ENCODE measurements at places on chromosomes 6 and 20.

GRCh38 chr6:139016337-139017213 lies 12.0 kb upstream of the ABRACL start:
- DNase-seq: no peak

DNA sequence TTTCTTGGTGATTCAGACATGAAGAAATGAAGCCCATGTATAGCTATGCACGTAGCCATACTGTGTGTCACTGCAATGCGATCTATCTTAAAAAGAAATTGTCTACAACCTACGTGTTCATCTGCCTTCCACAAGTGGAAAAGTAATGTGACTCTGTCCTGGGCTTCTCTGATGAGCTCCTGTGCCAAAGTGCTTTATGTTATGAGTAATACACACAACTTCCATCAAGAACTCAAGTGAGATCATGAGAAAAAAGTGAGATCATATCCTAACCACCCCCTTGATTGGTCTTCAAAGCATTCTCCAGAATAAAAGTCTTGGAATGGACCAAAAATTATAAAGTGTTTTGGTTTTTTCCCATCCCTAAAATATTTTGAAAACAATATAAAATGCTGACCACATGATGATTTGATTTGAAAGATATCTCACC lies 114.3 kb downstream of the DST start:
- DNase-seq: no peak

- no peak for DNase-seq
These were observed 47.7 kb downstream of the GJA10 start for GRCh38 chr6:89941763-89942497.

DNA sequence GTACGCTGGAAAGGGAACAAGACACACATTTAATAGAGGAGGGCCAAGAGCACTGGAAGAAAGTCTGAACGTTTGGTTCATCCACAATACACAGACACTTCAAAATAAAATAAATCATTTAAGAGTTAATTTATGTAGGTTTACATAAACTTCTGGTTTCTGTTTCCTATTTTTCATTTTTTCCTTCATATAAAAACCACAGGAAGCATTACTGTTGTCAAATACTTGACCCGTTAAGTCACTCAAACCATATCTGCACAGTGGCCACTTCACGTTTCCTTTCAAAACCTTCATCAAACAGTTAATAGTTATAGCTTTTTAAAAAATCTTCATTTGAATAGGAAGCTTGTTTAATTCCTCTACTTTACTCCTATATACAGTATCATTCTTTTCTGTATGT lies 257.6 kb upstream of the THEMIS start:
- DNase-seq: no peak

DNA sequence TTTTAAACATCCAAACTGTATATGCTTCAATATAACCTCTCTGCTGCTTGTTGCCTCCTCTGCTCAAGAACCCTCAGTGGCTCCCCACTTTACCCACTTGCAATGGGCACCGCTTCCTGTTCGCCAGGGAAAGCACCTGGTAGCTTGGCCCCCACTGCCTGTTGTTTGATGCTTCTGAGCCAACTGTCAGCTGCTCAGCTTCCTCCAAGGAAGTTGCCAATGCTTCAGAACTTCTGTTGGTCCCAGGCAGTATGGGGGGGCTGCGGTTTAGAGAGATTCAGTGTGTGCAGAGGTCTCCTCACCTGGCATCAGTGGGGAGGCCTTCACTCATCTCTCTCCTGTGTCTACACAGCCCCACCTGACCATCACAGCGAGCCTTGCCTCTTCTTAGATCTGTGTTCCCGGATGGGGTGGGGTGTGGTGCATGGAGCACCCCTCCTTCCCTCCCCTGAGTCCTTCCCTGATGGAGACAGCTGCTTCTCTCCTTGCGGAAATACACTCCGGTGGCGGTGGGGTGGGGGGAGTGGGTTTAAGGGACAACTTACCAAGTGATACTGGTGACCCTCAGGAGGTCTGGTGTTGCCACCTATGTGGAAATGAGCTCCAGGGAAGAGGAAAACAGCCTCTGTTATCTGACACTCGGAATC lies 308.1 kb downstream of the CDH26 start:
- no peak for DNase-seq

GRCh38 chr20:39986173-39986904 lies 702.7 kb downstream of the MAFB start:
- no peak for DNase-seq

- DNase-seq: no peak
These were observed 181.4 kb downstream of the GMPR start for GRCh38 chr6:16419636-16420336.

DNA sequence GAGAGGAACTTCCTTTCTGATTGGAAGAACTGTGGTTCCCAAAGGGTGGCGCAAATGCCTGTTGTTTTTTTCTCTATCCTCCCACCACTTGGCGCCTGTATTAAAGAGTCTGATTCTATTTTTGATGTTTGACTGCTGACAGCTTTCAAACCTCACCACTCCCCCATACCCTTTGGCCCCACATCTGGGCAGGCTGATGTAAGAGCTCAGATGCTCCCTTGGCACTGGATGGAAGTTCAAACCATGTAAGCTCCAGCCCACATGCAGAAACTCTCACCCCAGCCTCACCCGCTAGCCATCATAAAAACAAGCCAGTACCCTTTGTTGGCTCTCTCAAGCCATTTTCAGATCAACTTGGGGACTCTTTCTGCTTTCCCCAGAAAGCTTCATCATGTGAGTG lies 20.0 kb upstream of the TMEM14A start:
- no peak for DNase-seq
